ENCODE measurements at places on chromosomes 5 and 9. TPM values are rescaled to one million over a fixed set of nuclear protein-coding genes. Genes with fewer than 3 reads are reported as not detected.

ELAVL2 gene
- total RNA-seq: not detected

GRCh38 chr9:68560071-68560844 is 19.6 kb upstream of the TMEM252 start:
- DNase-seq: peak; percentile 61

DNA sequence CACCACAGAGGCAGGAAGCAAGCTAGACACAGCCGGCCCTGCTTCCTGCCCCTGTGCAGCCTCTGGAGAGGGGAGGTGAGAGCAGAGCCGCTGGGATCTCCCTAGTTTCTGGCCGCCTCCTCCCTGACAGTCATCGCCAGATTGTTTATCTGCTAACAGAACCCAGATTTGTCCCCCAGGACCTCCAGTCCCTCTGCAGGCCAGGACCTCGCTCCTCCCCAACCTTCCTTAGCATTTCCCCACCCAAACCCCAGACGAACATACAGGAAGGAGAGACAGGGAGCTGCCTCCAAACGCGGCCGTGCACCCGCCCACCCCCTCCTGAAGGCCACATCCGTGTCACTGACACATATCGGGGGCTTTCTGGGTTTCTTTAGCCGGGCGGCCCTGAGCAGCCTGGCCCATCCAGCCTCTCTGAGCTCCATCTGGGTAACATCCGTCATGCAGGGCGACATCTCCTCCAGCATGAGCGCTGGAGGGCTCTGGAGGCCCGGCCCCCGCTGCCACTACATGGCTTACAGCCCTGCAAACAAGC is 47.5 kb downstream of the DBH start:
- peak; percentile 59 for DNase-seq

FIBCD1 gene
- total RNA-seq: not detected

DNA sequence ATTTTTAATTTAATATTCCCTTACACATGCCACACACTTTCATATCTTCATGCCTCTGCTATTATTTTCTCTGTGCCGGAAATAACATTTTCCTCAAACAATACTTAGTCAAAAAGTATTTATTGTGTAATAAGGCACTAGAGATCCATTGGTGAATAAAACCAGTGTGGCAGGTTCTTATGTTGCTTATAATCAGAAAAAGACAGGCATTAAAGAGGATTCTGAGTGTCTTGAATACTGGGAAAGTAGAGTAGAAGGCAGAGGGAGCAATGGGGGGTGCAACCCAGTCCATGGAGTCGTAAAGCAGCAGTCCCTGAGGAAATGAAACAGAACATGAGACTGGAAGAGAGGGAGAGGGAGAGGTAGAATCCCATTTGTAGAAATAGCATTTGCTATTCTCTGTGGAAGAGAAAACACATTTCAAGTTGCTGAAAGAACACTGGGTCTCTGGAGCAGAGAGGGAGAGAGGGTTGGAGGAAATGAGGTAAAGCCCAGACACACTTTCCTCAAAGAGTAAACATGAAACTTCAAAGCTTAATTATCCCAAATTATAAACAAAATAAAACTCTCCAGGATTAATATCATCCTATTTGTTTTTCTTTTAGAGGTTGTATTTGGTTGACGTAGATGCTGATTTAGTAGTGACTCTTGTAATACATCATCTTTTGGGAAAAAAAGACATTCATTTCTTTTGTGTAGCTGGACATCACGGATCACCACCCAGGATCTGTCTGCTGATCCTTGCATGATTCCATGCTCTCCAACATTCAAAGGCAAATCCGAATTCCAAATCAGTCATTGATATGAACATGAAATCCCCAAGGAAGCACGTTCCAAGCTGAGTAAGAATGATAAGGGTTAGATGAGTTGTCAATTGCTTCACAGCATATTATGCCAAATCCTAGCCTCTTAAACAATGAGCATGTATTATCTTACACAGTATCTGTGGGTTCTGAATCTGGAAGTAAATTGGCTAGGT is 37.4 kb upstream of the GRAMD2B start:
- DNase-seq: no peak

DNA sequence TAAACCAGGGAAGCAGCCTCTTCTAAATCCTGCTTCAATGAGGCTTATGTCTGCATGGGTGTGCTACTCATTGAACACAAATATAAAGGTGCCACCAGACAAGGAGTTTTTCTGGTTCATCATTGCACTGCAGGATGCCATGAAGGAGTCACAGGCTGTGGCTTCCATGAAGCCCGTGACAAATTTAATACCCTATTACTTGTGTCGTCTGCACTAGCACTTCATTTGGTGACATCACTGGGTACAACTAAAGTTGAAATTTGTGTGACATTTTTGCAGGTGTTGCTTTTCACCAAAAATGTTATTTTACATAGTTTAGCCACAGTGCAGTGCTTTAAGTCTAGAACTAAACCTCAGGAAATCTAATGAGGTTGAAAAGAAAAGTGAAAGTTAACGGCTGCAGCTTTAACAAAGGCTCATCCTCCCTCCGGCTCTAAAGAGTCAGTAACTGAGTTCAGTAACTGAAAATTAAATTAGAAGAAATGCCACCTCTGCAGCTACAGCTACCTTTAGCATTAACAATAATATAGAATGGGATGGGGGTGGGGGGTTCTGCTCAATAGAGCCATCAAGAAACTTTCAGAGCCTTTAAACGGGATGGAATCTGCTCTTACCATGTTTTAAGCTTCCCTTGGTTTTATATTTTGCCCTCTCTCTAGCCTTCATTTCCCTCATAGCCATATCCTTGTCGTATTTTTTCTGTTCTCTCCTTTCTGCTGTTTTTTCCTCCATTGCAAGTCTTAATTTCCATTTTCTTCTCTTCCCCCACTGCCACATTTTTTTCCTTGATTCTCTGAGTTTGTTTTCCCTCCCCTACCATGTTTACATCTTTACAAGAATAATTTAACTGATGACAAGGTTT is 233.8 kb upstream of the TMEM161B start:
- no peak for DNase-seq

ECM2 gene
- 54.6 TPM for total RNA-seq

- no peak for DNase-seq
These were observed 411.3 kb downstream of the ARHGEF28 start for GRCh38 chr5:74037321-74037720.

MORN5 gene
- total RNA-seq: not detected

All from aorta (tissue), 5 donors.